ENCODE measurements at places on chromosomes 7 and 10.
A peak's percentile ranks its signal among the peaks of the same experiment; 100 is the strongest.

DNA sequence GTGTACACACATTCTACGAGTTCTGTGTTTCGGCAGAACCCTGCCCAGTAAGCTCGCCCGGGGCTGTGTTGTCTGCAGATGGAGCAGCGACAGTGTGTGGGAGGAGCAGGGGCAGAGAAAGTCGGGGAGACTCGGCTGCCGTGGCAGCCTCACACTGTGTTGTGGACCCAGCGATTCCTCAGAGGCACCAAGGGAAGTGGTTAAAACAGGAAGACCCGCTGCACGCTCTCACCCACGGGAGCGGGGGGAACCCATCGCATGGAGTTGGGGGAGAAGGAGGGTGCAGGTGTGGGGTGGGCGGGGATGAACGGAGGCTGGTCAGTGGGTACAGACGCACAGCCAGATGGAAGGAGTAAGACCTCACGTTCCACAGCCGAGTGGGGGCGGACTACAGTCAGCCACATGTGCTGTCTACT, 250.2 kb downstream of the ELFN1 start:
- DNase-seq, result no peak

GRCh38 chr7:158495786-158496185, 91.8 kb downstream of the PTPRN2 start:
- DNase-seq, result no peak

DNA sequence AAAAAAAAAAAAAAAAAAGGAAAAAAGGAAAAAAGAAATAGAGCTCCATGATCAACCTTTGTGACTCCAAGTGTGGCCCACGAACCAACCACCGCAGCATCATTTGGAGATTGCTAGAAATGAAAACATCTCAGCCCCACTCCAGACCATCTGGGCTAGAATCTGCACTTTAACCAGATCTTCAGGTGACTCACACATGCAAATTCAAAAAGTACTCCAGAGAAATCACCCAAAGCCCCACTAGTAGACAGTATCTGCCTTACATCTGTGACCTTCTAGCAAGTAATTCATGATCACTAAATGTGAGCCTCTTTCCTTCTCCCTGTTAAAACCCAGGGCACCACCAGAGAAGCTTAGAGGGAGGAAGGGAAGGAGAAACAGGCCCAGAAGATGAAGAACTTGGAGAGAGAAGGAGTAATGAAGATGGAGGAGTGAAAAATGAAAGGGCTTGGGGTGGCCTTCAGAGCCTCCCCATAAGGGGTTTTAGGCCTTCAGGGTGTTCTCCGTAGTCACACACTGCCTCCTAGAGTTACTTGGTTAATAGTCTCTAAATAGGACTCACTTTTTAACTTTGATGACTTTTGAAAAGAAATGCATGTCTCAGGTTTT, 94.0 kb downstream of the SLC37A3 start:
- no peak for DNase-seq

DNA sequence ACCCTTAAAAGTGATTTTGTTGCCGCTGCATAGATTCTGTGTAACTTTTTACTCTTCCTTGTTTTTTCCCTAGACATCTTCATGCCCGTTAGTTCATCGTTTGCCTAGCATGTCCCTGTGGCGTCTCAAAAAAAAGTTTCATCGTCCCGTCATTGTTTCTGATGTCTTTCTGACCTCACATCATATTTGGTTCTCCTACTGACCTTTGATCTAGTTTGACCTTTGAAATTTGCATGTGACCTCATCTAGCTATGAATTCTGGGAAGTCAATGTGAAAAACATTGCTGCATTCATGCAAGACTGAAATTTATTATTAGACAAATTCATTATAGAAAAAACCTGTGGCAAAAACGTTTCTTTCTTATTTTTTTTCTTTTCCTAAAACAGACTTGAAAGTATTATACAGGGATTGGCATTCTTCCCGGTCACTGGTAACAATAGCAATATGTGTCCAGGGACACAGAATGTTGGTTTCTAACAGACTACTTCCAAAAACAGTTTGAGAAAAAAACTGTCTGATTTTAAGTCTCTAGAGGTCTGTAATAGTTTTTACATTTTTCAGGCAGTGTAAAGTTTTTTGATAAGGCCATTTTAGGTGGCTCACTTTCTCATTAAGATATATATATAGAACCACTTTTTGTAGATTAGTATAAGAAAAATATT, 280.9 kb downstream of the USP6NL start:
- no peak for DNase-seq

DNA sequence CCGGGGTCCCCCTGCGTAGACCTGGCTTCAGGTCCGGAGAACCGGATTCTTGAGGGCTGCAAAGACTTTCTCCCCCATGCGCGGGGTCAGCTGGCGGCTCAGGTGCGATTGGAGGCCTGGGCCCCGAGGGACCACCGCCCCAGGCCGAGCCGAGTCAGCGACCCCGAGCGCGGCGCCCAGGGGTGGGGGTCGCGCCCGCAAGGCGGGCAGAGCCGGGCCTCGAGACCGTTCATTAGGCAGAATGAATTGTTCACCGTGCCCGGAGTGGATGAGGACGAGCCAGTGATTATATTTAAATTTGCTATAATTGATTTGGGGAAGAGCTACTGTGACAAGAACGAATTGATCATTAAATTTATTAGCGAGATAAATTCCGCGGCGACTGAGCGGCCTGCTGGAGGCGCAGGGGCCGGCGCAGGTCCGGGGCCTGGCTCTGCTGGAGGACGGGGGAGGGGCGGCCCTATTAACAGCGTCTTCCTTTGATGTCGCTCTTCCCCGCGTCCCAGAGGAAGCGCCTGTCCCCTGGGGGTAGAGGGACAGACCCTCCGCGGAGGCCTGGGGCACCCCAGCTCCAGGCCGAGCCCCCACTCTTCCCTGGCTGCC, 7.5 kb downstream of the MNX1 start:
- no peak for DNase-seq

GRCh38 chr7:143235561-143235960, 13.7 kb downstream of the TAS2R40 start:
- no peak for DNase-seq

DNA sequence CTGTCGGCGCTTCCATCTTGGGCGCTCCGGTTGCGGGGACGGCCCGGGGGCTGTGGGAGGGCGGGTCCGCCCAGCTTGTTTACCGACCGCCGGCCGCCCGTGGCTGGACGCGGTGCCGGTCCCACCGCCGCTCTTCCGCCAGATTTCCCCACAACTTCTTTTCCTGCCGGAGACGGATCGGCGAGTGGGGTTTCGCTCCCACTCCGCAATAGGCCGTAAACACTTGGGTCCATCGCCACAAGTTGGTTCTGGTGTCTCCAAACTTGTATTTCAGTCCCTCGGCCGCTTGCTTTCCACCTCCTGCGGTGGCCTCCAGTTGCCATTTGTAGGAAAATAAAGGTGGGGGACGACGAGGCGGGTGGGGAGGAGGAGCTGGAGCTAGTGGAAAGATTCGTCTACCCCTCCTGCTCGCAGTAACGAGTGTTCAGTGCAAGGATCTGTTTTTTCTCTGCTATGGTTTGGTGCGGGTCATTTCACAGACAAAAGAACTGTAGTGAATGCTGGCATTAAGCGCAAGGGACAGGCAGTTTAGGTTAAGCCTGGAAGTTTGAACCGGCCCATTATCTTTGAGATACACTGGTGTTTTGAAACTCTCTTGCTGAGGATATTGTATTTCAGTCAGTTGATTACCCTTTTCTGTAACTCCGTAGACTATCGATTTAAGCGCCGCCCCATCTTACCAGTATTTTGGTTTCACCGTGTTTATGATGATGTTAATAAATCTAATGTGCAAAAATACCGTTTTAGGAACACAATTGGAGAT, 24.3 kb upstream of the ZRANB1 start:
- DNase-seq, result peak; percentile 14

GRCh38 chr7:108454674-108455550, 1.3 kb downstream of the NRCAM start:
- DNase-seq, result no peak

- no peak for DNase-seq
These were observed 8.7 kb upstream of the LRRTM3 start for GRCh38 chr10:66917104-66917503.

DNA sequence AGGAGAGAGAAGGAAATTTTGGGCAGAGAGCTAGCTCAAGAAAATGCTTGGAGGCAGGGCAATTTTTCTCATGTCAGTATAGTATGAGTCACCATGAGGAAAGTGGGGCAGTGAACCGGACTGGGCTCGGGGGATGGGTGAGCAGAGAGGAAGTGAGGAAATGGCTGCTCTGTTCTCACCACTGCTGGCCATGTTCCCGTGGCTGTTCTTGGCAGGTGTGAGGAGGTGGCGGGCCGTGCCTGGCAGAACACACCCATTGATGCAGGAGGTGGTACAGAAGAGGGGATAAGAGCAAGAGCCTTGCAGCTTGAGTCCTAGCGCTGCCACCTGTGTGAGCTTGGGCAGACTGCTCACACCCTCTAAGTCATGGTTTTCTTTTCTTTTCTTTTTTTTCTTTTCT, 304.4 kb upstream of the LYZL1 start:
- DNase-seq, result no peak

DNA sequence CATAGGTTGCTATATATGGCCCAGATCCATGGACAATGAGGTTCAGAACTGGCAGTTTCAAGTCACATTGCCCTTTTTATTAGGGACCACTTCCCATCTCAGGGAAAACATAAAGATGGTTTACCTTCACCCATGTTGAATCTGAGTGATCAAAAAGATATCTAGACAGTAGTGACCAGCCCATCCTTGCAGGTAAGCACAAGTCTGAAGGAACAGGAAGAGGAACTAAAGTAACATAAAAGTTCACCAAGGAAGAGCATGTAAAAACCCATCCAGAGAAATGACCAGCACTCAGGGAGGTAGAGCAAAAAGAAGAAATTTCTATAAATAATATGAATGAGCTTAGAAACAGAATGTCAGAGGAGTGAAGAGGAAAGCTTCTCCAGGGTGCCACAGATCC, 382.5 kb downstream of the PARD3 start:
- no peak for DNase-seq

DNA sequence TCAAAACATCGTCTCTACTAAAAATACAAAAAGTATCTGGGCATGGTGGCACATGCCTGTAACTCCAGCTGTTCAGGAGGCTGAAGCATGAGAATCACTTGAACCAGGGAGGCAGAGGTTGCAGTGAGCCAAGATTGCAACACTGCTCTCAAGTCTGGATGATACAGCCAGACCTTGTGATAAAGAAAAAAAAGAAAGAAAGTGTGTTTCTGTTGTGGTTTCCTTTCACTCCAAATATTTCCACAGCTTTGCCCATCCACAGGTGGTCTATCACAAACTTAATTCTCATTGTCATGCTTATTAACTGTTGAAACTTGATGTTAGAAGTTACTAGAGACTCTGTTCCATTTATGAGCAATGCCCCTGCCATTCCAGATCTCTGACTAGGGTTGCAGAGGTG, 316.0 kb upstream of the SEMA3C start:
- DNase-seq, result no peak

DNA sequence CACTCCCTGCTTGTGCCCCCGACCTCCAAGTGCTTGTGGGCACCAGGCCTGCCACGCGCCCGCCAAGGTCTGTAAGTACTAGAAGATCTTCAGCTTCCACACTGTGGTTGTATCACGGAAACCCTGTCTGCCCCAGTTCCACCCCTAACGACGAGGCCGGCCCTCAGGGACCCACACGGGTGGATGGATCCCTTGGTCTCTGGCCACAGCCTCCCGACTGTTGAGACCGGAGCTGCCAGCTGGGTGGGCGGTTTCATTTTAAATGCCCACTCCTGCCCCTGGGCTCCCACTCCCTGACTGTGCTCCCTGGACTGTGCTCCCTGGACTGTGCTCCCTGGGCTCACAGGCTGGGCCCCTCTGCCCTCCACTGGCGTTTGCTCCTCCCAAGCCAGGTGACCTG, 50.1 kb downstream of the DPYSL4 start:
- DNase-seq, result no peak

- no peak for DNase-seq
These were observed 266.8 kb downstream of the SORCS1 start for GRCh38 chr10:106897719-106898118.

DNA sequence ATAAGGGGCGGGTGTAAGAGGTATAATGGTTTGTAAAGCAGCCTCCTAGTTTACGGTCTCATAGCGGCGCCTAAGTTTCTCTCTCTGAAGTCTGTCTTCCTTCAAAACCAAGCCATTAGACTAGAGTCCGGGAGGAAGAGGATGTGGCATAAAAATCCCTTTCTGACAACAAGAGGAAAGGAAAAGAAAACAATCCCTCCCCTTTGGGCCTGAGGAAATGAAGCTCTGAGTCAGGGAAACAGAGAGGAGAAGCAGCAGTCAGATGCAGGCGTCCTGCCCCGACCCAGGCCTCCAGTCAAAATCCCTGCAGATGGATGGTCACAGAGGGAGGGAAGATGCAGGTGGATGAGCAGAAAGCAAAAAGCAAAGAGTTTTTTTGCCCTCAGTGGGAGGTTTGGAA, 23.7 kb downstream of the PARP12 start:
- DNase-seq, result no peak

DNA sequence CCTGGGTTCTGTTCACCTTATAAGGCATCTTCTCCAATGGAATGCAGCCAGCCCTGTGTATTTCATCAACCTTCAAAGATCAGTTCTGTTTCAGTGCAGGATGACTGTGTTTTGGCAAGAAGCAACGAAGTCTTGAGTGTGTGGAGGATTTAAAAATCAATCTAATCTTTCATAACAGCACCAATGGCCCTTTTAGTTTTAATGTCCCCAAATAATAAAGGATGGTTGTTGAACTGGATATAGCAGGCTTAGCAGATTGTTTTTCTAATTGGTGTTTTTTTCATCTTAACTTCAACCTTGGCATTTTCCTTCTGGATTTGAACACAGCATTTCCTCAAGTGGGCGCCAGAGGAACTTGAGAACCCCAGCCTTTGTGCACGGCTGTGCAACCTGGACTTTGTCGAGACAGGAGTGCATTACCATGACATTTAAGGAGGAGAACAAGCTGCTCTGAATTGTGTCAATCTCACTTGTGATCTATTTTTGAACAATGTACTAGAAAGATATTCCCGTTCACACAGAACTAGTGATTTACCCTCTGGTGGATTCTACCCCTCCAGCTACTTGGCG, 313.3 kb upstream of the AKR1E2 start:
- DNase-seq, result no peak

DNA sequence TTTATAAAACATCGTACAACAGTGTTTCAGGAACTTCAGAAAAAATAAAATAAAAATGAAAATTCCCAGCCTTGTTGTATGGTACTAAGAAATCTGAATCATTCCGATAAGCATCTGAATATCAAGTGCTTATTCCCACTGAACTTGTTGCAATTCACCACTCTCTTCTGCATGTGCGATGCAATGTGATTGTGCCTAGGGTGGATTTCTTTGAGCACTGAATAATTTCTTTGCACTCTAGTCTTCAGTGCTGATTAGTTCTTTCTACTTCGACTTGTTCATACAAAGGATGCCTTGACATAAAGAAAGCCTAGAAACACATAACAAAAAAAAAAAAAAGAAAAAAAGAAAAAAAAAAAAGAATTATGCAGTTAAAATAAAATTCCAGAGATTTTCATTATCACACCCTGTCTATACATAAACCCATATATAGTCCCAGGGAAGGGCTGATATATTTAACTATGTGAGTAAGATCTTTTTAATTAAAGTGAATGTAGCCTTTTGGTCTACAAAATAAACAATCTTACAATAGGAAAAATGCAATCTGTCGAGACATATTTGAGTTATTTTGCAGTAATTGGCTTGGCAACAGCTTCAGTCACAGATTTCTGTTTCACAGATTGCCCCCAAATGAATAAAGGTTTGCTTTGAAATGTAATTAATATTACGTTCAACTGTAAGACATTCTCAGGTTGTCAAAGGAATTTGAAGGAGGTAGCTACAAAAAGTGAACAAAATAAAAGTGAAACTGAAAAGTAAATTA, 1118.9 kb upstream of the CELF2 start:
- no peak for DNase-seq

Data from stimulated activated CD8-positive, alpha-beta memory T cell treated with anti-CD3 and anti-CD28 coated beads, Interleukin-4, amount 100 ng/mL, for 1 hour (primary cell).